Type B pancreatic cell (in vitro differentiated cells): ENCODE measurements at places on chromosomes 3 and 15.

- DNase-seq = no peak
Measured at GRCh38 chr3:66486646-66487045, 14.2 kb downstream of the LRIG1 start.

GRCh38 chr3:23341147-23341838 is 138.2 kb downstream of the UBE2E2 start:
- DNase-seq = no peak

DNA sequence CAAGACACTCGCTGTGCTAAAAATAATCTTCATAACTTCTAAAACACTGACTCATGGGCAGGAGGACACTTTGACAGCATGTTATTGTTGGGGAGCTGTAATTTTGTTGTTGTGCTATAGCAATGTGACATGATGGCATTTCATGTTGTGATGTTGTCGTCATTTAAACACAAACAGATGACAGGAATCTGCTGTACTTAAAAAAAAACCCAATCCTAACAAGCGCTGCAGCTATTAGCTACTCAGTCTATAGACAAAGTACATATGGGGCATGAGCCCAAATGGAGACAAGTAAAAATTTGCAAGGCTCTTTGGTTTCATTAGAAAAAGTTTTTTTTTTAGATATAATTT is 828 bp upstream of the ATOSA start:
- no peak for DNase-seq

DNA sequence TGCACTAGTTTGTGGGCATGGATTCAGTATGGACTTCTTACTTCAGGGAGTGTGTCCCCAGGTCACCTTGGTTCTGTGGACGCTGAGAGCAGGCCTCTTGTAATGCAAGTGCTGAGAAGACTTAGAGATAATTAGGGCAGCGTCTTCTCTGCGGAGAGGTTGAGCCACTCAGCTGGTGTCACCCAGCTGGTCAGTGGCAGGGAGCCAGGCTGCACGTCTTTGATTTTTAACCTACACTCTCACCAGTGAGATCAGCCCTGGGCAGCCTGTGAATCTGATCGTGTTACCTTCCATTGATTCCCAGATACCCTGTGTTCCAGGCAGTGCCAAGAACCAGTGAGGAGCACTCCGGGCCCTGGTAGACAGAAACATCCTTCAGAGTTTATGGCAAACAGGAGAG is 92.6 kb downstream of the SLCO3A1 start:
- DNase-seq = no peak

DNA sequence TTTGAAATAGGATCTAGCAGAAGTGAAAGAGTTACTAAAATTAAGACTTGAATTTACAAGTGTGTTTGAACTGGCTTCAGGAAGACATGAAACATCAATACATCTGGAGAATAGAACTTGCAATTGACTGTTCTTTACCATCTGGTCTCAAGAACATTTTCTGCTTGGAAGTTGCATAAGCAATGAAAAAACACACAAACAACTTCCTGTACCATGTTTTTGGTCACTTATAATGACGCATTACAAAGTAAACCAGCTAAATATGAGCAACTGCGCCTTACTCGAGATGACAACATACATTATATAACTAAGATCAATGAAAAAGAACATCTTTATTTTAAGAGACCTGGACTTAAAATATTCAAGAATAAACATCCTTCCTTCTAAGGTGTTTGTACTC is 112.5 kb downstream of the TIGIT start:
- DNase-seq = no peak

GRCh38 chr3:160544844-160545503 is 20.4 kb downstream of the KPNA4 start:
- no peak for DNase-seq

DNA sequence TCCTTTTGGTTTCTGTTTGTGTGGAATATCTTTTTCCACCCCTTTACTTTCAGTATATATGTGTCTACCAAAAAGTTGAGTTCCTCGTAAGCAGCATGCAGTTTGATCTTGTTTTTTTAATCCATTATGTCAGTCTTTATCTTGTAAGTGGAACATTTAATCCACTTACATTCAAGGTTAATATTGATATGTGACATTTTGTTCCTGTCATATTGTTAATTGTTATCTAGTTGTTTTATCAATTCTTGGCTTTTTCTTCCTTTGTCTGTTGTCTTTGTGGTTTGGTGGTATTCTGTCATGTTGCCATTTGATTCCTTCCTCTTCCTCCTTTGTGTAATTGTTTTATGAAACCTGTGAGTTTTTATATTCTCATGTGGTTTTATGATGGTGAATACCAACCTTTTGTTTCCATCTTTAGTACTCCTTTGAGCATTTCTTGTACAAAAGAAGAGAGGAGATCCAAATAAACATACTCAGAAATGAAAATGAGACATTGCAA is 43.4 kb upstream of the XCR1 start:
- DNase-seq = no peak

GRCh38 chr3:120102232-120102631 is 8.0 kb upstream of the GSK3B start:
- no peak for DNase-seq

- DNase-seq = no peak
Measured at GRCh38 chr3:115831864-115832263, 208.6 kb downstream of the GAP43 start.

DNA sequence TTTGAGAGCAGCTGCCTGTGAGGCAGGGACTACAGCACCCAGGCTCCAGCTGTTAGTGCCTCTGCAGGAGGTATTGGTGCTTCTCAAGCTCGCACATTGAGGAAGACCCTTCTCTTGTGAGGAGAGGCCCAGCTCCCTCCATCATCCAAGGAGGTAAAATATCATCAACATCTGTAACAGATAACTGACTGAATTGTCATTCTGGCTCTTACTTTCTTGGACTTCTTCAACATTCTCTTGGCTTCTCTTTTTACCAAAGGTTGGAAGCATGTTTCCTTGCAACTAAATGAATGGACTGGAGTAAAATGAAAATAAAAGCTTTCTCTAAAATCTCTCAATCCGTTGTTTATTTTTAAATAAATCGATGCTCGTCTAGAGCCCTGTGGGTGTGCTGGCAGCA is 53.1 kb upstream of the PXYLP1 start:
- DNase-seq = no peak

GRCh38 chr3:15629860-15630597 is 28.5 kb downstream of the BTD start:
- no peak for DNase-seq

GRCh38 chr3:16143861-16144447 is 30.5 kb upstream of the GALNT15 start:
- DNase-seq = no peak

DNA sequence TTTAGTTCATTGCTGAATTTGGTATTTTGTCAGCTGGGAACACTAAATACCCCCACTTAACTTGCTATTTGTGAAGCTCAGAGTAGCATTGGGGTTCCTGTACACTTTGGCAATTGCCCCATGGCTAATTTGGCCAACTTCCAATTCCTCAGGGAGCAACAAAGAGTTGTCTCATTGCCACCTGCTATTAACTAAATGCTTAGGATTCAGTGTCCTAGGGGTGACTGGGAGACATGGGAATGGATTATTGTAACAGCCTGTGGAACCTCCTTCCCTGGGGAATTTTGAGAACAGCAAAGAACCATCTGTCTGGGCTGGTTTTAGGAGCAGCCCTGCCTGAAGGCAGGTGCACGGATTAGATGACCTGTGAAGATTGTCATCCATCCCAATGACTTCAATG is 437.4 kb upstream of the TPRG1 start:
- no peak for DNase-seq

GRCh38 chr3:18591120-18591519 is 166.0 kb upstream of the SATB1 start:
- no peak for DNase-seq

DNA sequence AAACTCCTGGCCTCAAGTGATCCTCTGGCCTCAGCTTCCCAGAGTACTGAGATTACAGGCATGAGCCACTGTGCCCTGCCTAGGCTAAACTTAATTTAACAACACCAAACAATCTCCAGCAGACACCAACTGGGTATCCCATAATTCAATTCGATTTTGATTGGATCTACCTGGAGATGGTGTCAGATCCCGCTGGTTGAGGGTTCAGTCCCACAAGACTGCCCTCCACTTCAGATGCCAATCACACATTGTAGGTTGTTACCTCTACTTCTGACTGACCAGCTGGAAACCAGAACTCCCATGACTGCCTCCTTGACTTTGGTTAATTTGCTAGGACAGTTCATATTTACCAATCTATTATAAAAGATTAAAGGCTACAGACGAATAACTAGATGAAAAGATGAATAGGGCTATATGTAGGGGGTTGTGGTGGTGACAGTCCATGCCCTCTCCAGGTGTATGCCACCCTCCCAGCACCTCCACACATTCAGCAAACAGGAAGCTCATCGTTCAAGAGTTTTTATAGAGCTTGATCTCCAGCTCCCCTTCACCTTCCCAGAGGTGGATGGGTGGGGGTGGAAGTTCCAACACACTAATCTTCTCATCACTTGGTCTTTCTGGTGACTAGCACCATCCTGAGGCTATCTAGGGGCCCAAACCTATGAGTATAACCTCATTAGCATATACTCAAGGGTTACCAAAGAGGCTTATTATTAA is 9.3 kb downstream of the B2M start:
- no peak for DNase-seq

GRCh38 chr15:58454950-58455401 is 23.2 kb downstream of the LIPC start:
- DNase-seq = no peak

DNA sequence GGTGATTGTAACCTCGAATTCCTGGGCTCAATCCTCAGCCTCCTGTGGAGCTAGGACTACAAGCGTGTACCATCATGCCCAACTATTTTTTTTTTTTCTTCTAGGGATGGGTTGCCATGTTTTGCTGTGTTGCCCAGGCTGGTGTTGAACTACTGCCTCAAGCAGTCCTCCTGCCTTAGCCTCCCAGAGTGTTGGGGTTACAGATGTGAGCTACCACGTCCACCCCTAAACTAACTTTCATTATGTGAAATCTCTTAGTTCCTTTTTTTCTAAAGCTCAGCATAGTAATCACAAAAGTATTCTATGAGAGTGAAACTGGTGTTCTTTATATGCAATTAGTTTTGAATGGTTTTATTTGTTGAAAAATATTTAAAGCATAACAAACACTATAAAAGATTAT is 92.1 kb downstream of the XRN1 start:
- DNase-seq = no peak

- DNase-seq = no peak
Measured at GRCh38 chr3:3531476-3531875, 267.8 kb upstream of the LRRN1 start.

- DNase-seq = no peak
Measured at GRCh38 chr15:39443659-39444219, 137.1 kb upstream of the THBS1 start.

- no peak for DNase-seq
Measured at GRCh38 chr3:109442531-109442930, 105.2 kb upstream of the DPPA4 start.

GRCh38 chr3:69272556-69272955 is 113.3 kb downstream of the FRMD4B start:
- no peak for DNase-seq

DNA sequence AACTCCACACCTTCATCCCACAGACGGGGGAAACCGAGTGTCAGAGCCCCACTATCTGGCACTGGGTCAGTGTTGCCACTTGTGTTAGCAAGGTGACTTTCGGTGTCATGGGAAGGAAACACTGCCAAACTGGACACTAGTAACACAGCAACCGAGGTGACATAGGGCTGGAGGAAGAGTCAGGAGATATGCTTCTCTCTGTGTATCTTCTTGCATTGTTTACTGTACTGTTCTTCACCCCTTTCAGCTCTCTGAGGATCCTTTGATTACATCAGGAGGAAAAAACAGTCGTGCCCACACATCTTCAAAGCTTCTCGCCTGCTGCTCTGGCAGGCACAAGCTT is 109.4 kb upstream of the RAD18 start:
- no peak for DNase-seq

DNA sequence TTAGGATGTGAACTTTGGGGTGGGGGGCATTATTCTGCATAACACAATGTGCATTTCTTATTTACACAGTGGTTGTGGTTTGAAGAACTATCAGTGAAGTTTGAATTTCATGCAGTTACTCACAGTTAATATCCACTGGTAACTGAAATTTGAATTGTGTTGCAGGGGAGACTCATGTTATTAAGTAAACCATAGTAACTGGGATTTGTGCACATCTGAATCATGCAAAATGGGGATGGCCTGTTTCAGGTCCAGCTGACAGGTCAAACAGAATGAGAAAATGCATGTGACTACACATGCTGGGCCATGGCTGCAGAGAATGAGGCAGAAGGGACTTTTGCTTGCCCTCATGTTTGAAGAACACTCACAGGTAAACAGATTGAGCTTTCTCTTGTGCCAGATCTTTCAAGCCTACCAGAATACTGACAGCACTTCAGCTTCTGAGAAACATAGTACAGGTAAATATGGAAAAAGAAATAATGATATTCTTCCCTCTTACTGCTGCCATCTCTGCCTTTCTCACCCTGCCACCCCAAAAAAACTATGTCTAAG is 115.0 kb downstream of the POLQ start:
- DNase-seq = no peak

- no peak for DNase-seq
Measured at GRCh38 chr3:150390087-150390486, 18.0 kb upstream of the TSC22D2 start.

DNA sequence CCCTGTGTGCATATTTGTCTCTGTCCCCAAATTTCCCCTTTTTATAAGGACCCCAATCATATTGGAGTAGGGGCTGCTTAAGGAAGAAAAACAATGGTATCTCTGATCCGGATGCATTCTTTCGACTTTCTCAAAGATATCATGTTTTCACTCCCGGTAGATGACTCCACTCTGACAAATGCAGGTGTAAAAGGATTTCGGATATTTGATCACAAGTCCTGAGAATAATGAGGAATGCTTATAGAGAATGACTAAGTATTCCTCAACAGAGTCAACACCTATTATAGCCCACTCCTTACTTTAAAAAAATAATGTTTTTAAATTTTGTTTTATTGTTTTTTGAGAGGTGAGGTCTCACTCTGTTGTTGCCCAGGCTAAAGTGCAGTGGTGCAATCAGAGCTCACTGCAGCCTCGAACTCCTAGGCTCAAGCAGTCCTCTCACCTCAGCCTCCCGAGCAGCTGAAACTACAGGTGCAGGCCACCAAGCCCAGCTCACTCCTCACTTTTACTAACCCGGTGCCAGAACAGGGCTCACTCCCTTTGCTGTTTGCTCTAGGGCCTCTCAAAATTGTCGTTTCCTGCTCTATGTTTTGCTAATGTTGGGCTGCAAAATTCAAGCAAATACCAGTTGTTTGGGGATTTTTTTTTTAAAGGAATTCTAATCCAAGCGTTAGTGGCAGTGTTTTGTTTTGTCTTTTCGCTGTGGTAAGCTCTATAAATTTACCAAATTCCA is 24.6 kb downstream of the COL8A1 start:
- DNase-seq = no peak

GRCh38 chr15:79881668-79882067 is 15.1 kb downstream of the MTHFS start:
- no peak for DNase-seq

- DNase-seq = no peak
Measured at GRCh38 chr3:153305189-153305588, 143.2 kb downstream of the RAP2B start.

DNA sequence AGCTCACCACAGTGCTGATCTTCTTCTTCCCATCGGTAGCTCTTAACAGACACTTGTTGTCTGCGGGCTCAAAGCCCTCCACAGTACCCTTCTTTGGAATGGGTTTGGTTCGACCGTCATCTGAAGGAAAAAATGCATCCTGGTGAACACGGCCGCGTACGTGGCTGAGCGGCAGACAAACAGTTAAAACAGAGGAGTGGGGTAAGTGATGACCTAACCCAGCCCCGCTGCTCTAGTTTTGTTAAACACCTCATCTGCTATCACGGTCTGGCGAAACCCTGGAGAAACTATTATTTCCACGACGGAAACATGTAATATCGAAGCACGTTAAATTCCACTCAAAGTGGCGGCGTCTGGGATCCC is 725 bp downstream of the SRP14 start:
- no peak for DNase-seq
